Activated gamma-delta T cell treated with Interleukin-2 at 50 U/mL for 16 hours (primary cell): ENCODE measurements at places on chromosomes 16 and 17.
A peak's percentile ranks its signal among the peaks of the same experiment; 100 is the strongest.

DNA sequence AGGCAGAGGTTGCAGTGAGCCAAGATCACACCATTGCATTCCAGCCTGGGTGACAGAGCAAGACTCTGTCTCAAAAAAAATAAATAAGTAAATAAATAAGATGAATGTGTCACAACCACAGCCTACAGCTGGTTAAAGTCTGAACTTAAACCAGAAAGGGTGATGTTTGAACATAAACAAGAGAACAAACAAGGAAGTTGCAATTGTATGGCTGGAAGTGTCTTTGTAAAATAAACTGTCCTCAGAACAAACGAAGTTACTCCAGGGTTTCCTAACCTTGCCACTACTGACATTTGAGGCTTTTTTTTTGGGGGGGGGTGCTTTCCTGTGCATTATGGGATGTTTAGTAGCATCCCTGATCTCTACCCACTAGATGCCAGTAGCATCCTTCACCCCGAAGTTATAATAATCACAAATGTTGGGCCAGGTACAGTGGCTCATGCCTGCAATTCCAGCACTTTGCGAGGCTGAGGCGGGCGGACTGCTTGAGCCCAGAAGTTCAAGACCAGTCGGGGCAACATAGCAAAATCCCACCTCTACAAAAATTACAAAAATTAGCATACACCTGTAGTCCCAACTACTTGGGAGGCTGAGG lies 119.2 kb downstream of the XYLT1 start:
- no peak for DNase-seq

GRCh38 chr16:10729104-10730048 lies 14.3 kb upstream of the NUBP1 start:
- no peak for DNase-seq

GRCh38 chr16:84791088-84791487 lies 28.7 kb upstream of the CRISPLD2 start:
- DNase-seq, result no peak

- no peak for DNase-seq
Observed at GRCh38 chr16:70708366-70709246, 22.8 kb upstream of the MTSS2 start.

GRCh38 chr17:61618950-61619349 lies 27.9 kb upstream of the NACA2 start:
- no peak for DNase-seq

DNA sequence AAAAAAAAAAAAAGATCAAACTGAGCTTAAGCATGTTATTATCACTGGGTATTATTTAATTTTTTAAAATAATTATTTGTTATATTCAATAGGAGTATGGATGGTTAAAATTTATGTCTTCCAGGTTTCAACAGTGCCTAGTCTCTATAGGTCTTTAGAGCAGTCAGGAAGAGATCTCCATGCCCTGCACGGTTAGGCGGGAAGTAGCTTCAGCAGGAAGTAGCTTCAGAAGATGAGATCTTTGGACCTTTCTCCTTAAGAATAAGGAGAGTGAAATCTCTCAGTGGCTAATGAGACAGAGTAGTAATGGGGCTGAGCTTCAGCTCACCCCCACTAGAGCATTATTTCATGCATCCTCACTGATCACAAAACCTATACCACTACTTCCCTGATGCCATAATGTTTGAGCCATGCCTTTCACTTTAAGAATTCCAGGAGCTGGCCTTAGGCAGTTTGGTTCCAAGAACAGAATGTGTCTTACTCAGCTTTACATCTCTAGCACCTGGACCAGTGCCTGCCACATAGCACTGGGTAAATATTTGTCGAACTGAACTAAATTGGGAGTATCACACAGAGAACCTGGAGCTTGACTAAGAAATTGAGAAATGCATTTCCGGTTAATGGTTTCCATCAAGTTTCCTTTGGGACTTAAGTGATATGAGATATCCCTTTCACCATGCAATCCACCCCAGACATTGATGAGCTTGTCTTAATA lies 43.5 kb downstream of the SCPEP1 start:
- DNase-seq, result no peak

DNA sequence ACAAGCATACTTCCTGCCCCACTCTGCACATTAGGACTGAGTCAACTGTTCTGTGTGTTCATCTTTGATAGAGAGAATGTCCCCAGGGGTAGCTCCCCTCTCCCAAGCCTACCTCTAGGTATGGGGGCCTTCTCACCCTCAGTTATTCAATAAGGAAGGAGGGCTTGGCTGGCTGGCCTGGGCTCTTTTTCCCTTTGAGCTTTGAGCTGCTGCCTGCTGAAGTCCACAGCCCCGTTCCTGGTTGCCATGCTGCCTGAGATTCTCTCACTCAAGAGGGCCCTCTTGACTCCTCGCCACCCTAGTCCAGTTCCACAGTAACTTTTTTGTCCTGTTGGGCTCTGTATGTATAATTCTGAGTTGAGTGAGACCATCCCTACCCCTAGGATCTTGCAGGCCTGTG lies 5.1 kb downstream of the B3GNT9 start:
- DNase-seq, result no peak

DNA sequence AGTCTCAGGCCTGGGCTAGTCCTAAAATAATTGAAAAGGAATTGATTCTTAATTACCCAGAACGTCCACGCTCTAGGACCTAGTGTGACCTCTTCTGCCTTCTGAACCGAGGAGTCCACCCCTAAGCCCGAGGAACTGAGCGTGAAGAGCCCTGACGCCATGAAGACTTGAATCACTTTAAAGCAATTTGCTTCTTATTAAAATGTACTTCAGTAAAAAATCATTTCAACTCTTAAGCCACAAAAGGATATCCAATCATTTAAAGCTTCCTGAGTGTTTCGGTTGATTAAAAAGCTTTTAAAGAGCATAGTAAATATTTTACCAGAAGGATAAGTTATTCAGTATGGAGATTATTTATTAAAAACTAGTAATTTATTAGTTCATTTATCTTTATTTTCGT lies 11.6 kb downstream of the HSBP1 start:
- no peak for DNase-seq

- DNase-seq, result peak; percentile 47
Observed at GRCh38 chr17:38982858-38983746, 15.9 kb upstream of the FBXO47 start.

DNA sequence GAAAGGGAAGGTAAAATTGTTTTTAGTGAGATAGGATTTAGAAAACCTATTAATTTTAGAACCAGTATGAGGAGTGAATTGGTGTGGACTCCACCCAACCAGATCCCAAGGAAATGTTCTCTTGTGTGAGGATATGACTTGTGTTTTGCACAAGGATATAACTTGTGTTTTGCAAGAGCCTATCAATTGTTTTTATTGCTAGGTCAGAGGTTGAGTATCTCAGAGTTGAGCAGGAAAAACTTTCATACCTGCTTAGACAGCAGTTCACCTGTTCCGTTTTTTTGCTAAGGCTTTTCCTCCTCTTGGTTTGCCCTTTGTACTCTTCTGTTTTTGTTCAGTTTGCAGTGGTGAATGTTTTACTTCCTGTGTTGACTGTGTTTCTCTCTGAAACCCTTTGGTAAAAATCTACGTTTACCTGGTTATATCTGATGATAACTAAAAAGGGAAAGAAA lies 5.1 kb downstream of the NBR1 start:
- no peak for DNase-seq

DNA sequence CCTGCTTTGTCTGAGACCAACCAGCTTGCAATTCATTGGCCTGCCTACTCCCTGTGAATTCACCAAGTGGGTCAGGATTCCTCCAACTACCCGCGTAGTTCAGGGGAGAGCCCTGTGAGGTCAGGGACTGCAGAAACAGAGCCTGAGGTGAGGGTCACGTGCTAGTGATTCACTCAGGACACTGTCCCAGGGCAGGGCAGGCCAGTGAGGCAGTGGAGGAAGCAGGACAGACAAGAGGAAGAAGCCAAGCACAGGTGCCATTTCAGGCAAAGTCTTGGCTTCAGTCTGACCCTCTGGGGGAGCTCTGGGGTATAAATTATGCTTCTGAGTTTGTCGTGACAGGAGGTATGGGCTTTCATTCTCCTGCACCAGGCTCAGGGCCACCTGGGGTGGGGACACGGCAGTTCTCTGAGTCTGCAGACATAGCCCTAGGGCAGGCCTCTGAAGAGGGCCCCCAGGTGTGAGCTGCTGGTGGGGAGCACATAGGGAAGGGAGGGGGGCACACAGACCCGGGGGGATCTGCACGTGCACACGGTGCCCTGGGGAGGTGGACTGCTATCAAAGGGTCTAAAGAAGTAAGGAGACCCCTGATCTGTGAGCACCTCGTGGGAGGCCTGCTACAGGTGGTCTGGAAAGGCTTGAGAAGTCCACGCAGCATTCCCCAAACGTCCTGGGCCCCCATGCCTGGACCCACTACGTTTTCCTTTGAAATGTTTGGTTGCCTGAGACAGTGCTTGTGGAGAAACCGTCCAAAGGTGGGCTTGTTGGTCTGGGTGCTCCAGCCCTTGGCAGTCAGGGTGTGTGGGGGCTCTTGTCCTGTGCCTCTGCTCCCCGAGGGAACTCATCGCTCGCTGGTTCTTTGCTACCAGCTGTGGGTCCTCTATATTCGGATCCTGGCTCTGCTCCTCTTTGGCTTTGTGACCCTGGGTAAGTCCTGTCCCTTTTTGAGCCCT lies 46.4 kb downstream of the NKD1 start:
- DNase-seq, result no peak

GRCh38 chr17:28812748-28813377 lies 29.7 kb downstream of the FAM222B start:
- no peak for DNase-seq

DNA sequence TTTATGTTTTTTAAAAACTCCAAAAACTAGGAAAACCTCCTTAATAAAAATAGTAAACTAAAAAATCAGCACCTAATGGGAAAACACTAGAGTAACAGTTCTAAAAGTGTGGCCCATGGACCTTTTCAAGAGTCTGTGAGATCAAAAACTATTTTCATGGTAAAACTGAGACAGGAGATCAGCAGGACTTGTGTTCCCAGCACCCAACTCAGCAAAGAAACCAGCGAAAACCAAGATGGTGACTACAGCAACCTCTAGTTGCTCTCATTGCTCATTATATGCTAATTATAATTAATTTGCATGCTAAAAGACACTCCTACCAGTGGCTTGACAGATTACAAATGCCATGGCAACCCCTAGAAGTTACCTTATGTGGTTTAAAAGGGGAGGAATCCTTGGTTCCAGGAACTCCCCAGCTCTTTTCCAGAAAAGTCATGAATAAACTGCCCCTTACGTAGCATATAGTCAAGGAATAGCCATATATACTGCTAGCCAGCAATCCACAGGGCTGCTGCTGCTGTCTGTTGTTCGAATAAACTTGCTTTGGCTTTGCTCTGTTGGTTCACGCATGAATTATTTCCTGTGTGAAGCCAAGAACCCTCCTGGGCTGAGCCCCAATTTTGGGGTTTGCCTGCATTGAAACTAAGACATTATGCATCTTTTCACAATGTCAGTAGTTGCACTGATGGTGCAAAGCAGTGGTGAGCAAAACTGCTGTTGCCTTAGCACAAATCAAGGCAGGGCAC lies 12.4 kb downstream of the CMTR2 start:
- no peak for DNase-seq

GRCh38 chr17:1447052-1447451 lies 9.0 kb downstream of the CRK start:
- no peak for DNase-seq
